ENCODE measurements at places on chromosomes 1 and 21.

GRCh38 chr1:17878837-17879236, 123.7 kb downstream of the ACTL8 start:
- no peak for DNase-seq

GRCh38 chr21:38333301-38334272, 76.8 kb downstream of the KCNJ15 start:
- no peak for DNase-seq

DNA sequence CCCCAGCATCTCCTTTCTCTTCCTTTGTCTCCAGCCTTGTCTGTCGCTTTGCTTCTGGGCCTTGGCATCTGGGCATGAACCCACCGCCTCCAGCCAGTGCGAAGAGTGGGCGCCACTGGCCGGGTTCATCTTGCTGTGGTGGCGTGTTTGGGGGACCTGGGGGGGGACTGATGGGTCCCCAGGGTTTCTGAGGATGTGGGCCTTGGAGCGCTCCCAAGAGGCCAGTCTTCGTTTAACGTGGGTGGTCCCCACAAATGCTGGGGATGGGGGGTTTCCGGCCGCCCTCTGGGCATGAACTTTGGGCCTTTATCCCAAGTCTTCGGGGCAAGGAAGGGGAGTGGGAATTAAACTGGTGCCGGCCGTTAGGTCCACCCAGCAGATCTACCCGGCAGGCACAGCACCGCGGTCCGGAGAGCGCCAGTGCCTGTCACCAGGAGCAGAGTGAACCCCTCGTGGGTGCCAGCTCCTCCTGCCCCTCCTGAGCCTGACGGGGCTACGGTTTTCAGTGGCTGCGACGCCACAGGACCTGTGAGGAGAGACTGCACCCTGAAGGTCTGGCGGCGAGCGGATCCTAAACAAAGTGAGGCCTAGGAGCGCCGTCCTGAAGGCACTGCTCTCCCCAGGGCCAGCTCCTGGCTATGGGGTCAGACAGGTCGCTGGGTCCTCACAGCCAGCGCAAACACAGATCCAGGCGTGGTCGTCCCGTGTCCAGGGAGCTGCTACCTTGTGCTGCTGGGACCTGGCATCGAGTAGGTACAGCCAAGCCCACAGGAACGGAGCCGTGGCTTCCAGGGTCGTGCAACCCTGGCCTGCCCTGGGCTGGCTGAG, 12.1 kb upstream of the C1orf174 start:
- no peak for DNase-seq

GRCh38 chr1:53588053-53588779, 129.0 kb downstream of the DMRTB1 start:
- no peak for DNase-seq

DNA sequence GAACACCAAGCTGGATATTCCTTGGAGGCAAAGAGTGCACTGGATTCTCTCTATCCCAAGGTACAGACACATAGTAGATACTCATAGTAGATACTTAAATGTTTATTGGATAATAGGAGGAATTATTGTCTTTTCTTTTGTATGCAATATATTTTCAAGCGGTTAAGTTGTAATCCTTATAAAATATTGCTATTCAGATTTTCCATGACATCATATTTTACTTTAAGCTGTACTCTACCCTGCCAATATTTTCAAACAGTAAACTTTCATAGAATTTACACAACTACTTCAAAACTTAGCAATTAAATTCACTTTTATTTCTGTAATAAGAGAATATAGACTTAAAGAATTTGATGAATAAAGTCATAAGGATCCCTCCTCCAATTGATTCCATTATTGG, 546.5 kb upstream of the CAMK1G start:
- no peak for DNase-seq

GRCh38 chr1:162040657-162041056, 17.0 kb upstream of the OLFML2B start:
- peak; percentile 37 for DNase-seq

DNA sequence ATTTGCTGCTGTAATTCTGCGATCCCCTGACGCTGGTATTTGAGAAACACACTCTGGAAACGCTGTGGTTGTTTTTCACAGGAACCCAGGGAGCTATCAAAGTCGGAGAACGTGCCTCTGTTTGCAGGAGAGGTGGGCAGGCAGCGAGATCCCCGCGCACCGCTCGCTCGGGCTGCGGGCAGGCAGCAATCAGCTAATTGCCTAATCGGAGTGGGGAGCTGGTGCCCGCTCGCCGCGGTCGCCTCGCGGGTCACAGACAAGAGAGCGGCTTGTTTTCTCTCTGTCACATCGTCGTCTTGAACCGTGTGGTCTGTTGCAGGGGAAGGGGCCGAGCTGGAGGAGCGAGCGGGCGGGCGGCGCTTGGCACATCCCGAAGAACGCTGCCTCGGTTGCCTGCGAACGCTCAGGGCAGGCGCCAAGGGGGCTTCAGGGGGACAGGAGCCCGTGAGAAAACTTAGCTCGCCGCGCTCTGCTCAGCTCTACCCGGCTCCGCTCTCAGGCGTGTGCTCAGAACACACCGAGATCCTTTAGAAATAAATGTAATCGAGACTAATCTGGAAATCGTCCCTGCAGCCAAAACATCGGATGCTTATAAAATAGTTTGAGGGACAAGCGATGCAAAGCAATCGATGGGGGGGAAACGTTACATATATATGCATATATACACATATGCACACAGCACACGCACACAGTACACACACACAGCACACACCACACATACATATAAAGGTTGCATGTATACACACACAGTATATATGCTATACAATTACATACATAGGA, 93.6 kb upstream of the SMYD2 start:
- DNase-seq = peak; percentile 80

GRCh38 chr1:54229281-54229891, 29.4 kb downstream of the MRPL37 start:
- no peak for DNase-seq

GRCh38 chr1:85734931-85735330, 26.7 kb upstream of the ZNHIT6 start:
- no peak for DNase-seq
